Activated CD4-positive, alpha-beta T cell treated with anti-CD3 and anti-CD28 coated beads for 36 hours (primary cell): ENCODE measurements at places on chromosomes 13 and 19. TPM values are rescaled to one million over a fixed set of nuclear protein-coding genes. Genes with fewer than 3 reads are reported as not detected.
A peak's percentile ranks its signal among the peaks of the same experiment; 100 is the strongest.

DNA sequence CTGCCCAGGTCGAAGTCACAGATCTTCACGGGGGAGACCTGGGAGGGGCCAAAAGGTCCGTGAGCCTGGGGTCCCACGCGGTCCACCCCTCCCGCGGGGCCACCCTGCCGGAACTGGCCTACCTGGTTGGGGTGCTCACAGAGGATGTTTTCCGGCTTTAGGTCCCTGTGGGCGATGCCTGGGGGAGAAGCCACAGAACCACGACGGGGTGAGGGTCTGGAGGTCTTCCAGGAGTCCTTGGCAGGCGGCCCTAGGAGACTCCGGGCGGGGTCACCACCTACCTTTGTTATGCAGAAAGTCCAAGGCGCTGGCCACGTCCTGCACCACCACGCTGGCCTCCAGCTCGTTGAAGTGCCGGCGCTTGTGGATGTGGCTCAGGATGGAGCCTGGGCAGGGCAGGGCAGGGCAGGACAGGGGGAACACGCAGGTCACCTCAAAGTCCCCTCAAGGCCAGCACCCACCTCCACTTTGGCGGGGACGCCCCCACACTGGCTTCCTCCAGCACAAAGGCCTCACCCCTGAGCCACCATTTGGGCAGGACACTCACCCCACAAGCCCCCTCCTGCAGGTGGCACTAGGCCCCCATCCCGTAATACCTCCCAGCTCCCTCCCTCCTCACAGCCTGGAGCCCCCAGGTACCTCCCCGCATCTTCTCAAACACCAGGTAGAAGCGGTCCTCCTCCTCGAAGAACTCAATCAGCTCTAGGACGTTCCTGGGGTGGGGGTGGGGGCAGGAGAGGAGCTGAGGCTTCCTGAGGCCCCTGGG is 8.4 kb downstream of the MKNK2 start:
- DNase-seq, result peak; percentile 38
- H3K27ac ChIP-seq, result peak overlapping the region; percentile 83
- peaks cover 25% of the 10 kb centered on the region for H3K4me1 ChIP-seq
- no peaks in the 10 kb centered on the region for H3K27me3 ChIP-seq
- peaks cover 21% of the 10 kb centered on the region for H3K36me3 ChIP-seq
- peak overlapping the region; percentile 67 for H3K4me3 ChIP-seq

- no peak for DNase-seq
- H3K4me3 ChIP-seq, result no peak overlapping the region
- no peaks in the 10 kb centered on the region for H3K4me1 ChIP-seq
- no peak overlapping the region for H3K27ac ChIP-seq
- no peaks in the 10 kb centered on the region for H3K36me3 ChIP-seq
Measured at GRCh38 chr13:103130681-103131210, 64.5 kb upstream of the SLC10A2 start.

DNA sequence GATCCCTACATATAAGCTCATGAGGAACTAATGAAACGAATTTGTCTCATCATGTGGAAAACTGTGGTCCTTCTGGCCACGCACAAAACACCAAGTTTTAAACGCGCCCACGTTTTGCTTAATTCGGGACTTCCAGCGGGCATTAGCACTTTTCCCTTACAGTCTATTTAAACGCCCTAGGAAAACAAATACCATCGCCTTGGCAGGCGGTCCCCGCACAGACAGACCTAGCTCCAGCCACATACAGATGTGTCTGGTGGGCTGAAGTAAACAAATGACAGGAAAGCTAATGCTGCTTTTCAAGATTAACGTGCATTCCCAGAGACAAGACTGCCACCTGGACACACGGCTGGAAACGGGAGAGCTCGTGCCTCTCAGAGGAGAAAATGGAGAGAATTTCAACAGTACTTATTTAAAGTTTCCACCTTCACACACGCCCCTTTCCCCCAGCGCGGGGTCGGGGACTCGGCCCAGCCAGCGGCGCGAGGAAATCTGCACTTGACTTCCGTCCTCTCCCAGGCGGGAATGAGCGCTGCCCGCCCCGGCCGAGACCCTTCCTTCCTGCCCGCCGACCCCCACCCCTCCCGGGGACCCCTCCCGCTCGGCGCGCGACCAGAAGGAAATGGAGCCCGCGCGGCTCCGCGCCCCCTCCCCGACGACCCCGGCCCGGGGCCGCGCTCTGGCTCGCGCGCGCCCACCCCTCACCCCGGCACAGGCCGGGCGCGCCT is 931 bp downstream of the USP12 start:
- H3K27me3 ChIP-seq, result no peaks in the 10 kb centered on the region
- peak; percentile 61 for DNase-seq
- peaks cover 66% of the 10 kb centered on the region for H3K4me1 ChIP-seq
- peak overlapping the region; percentile 98 for H3K27ac ChIP-seq

The MADCAM1 gene
- 0.14 TPM for total RNA-seq

DNA sequence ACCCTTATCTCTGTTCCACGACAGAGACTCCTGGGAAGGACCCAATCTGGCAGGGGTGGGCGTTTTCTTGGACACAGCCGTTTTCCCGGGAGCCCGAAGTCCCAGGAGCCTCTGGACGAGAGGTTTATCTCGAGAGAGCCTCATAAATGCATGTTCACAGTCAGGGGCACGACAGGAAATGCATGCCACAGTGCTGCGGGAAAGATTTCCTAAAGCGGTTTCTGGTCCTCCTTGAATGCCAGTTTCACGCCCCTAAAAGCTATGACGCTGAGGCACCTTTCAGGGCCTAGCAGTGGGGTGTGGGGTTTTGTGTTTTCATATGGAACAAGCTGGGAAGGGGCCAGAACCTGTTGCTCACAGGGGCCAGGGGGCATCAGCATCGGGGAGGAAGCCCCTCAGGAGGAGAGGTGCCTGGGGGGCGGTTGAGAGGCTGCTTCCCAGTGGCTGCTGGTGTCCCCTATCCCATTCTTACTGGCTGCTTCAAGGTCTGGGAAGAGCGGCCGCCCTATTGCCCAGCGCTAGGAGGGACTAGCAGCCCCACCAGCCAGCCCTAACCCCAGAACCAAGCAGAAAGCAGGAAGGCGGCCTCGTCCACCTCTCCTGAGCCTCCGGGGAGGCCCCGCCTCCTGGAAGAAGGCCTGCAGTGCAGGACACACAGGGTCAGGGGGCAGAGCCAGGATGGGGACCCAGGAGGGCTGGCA is 157.0 kb downstream of the KDM4B start:
- DNase-seq, result no peak
- H3K36me3 ChIP-seq, result peaks cover 6% of the 10 kb centered on the region
- H3K4me1 ChIP-seq, result peaks cover 23% of the 10 kb centered on the region

GRCh38 chr19:589693-590395 is at the start of gene HCN2:
HCN2 (plus strand) TSS chr19:589881; CDS start chr19:589946, 65 bp downstream.
- no peak for DNase-seq
- no peak within 1 kb of the TSS for H3K27ac ChIP-seq
- H3K27me3 ChIP-seq, result peaks cover 19% of the 10 kb centered on the region
- no peak within 1 kb of the TSS for H3K4me3 ChIP-seq
- H3K36me3 ChIP-seq, result no peaks in the 10 kb centered on the region

GRCh38 chr13:46778890-46779289 is 18.1 kb downstream of the ESD start:
- H3K36me3 ChIP-seq, result peaks cover 60% of the 10 kb centered on the region
- H3K27ac ChIP-seq, result no peak overlapping the region
- no peaks in the 10 kb centered on the region for H3K27me3 ChIP-seq
- no peak for DNase-seq
- no peaks in the 10 kb centered on the region for H3K4me1 ChIP-seq

The CRLF1 gene
- total RNA-seq, result not detected

DNA sequence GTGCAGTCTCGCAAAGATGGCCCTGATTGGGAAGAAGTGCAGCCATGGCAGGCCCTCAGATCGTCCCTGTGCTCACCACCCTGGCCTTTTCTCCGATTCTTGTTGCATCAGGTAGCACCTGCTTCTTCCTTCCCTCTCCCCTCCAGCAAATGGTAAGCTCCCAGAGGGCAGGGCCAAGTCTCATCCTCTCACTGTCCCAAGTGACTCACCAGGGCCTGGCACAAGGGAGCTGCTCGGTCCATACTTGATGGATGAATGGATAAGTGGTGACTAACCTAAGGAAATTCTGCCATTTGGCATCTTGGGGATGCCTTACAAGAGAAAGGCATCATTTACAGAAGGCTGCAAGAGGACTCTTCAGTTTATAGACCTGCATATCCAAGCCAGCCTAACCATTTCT is 84.9 kb downstream of the ZIC5 start:
- no peaks in the 10 kb centered on the region for H3K4me1 ChIP-seq
- no peak for DNase-seq
- H3K36me3 ChIP-seq, result no peaks in the 10 kb centered on the region
- H3K4me3 ChIP-seq, result no peak overlapping the region

DNA sequence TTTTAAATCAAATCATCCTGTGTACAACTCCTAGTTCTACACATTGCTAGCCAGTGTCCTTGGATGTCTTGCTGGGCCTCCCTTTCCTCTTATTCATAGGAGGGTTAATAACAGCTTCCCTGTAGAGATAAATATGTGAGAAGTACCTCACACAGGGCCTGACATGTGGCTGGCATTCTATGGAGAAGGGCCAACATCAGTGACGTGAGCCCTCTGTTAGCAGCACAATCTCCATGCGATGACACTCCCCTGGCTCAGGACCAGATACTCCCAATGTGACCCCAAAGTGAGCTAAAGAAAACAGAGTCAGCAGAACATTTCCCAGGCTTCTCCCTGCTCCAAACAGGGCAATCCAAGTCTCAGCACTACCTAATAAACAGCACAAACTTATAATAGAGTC is 818.4 kb downstream of the DIAPH3 start:
- H3K36me3 ChIP-seq, result no peaks in the 10 kb centered on the region
- H3K27me3 ChIP-seq, result peaks cover 9% of the 10 kb centered on the region
- H3K4me1 ChIP-seq, result no peaks in the 10 kb centered on the region
- DNase-seq, result no peak
- no peak overlapping the region for H3K27ac ChIP-seq

The TEX29 gene
- total RNA-seq, result 0.46 TPM

- peak; percentile 86 for DNase-seq
- peaks cover 4% of the 10 kb centered on the region for H3K27me3 ChIP-seq
- H3K4me1 ChIP-seq, result peaks cover 32% of the 10 kb centered on the region
- H3K27ac ChIP-seq, result peak overlapping the region; percentile 99
- peaks cover 17% of the 10 kb centered on the region for H3K36me3 ChIP-seq
Measured at GRCh38 chr13:76991432-76991795, 467 bp upstream of the CLN5 start.

DNA sequence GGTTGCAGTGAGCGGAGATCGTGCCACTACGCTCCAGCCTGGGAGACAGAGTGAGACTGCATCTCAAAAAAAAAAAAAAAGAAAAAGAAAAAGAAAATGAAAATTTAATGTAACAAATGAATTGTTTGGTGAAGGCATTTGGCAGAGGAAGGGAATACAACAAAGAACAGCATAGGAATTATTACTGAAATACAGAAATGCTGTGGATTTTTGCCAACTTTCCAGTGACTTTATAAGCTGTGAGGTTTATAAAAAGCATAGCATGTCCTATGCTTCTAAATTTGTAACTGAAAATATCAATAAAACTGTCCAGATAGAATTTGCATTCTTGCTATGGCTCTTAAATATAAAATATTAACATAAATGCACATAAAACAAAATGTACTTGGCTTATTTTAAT is 112.9 kb upstream of the IRS2 start:
- H3K4me3 ChIP-seq, result no peak overlapping the region
- H3K27me3 ChIP-seq, result peaks cover 7% of the 10 kb centered on the region
- H3K27ac ChIP-seq, result no peak overlapping the region

GRCh38 chr19:48510421-48511268 is 990 bp downstream of the LMTK3 start:
- DNase-seq, result peak; percentile 88
- H3K4me3 ChIP-seq, result peak overlapping the region; percentile 70
- no peaks in the 10 kb centered on the region for H3K27me3 ChIP-seq

DNA sequence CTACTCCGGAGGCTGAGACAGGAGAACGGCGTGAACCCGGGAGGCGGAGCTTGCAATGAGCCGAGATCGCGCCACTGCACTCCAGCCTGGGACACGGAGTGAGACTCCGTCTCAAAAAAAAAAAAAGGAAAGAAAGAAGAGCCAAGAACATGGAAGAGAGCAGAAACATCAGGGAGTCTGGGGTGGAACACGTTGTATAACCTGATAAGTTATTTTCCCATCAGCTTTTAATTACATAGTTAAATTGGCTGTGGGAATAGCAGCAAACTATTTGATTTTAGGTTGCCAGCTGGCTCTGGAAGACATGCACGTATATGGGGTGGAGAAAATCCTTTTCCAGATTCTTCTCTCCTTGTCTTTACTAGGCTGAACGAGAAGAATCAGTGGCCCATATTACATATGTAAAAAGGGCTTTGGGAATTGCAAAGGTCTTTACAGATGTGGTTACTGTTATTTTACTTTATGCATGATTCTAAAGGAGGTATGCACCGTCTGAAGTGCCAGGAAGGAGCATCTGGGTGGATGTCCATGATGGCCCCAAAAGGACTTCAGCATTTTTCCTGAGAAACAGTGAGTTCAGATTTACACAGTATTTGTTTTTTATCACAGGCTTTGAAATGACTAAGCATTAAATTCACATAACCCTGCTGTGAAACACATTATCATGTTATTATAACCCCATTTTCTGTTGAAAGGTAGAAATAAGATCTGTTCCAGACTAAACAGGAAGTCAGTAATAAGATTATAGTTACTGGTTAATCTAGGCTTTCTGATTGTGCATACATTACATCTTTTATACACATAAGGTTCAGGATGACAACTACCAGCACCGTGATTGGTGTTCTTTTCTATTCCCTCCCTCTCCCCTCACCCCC is 4.6 kb upstream of the NAA16 start:
- H3K27ac ChIP-seq, result no peak overlapping the region
- H3K4me3 ChIP-seq, result no peak overlapping the region
- no peak for DNase-seq
- H3K36me3 ChIP-seq, result no peaks in the 10 kb centered on the region

DNA sequence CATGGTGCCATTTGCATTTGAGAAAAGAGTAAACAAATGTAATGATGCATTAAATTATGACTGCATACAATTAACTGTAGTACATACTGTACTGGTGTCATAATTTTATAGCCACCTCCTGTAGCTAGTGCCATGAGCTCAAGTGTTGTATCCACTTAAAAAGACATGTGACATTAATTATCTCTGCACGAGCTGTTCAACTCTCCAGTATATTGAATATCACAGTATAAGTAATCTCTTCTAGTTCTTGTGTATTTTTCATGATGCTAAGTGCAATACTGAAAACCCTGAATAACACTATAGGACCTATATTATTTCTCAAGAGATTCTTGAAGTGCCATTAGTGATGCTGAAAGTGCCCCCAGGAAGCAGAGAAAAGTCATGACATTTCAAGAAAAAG is 387.3 kb downstream of the PCDH17 start:
- DNase-seq, result no peak
- no peaks in the 10 kb centered on the region for H3K27me3 ChIP-seq

GRCh38 chr13:44206434-44206833 is 167.2 kb upstream of the SERP2 start:
- no peak overlapping the region for H3K4me3 ChIP-seq
- DNase-seq, result no peak
- no peaks in the 10 kb centered on the region for H3K4me1 ChIP-seq
- no peaks in the 10 kb centered on the region for H3K36me3 ChIP-seq

GRCh38 chr13:72489751-72490150 is 237.7 kb downstream of the MZT1 start:
- H3K4me3 ChIP-seq, result no peak overlapping the region
- no peak overlapping the region for H3K27ac ChIP-seq
- H3K36me3 ChIP-seq, result no peaks in the 10 kb centered on the region
- H3K27me3 ChIP-seq, result peaks cover 2% of the 10 kb centered on the region
